ENCODE measurements at places on chromosomes 1 and 21.

DNA sequence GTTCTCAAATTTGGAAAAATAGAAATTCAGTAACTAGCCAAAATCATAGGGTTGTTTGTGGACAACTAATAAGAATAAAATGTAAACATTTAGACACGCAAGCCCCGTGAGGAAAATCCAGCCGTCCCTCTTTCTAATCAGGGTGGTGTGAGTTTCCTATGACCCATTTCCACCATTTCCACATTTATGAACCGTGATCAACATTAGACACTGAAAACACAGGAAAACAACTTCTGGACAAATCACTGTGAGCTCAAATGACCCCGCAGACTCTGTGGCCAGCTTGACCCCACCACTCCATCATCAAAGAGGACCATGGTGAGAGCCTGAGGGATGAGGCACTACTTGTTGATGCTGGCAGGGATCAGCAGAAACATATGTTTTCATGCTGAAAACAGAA, 101.0 kb downstream of the SIM2 start:
- DNase-seq, result peak; percentile 79

- no peak for DNase-seq
Measured at GRCh38 chr1:11169202-11169601, 20.0 kb upstream of the ANGPTL7 start.

- peak; percentile 60 for DNase-seq
Measured at GRCh38 chr1:59705466-59706302, 109.1 kb upstream of the HOOK1 start.

GRCh38 chr1:60878323-60878722, 204.0 kb upstream of the NFIA start:
- no peak for DNase-seq

GRCh38 chr21:21063828-21064227, 65.6 kb downstream of the NCAM2 start:
- no peak for DNase-seq

- peak; percentile 17 for DNase-seq
Measured at GRCh38 chr1:59237900-59238299, 59.0 kb upstream of the FGGY start.

- peak; percentile 20 for DNase-seq
Measured at GRCh38 chr1:183461350-183461749, 10.9 kb upstream of the SMG7 start.

DNA sequence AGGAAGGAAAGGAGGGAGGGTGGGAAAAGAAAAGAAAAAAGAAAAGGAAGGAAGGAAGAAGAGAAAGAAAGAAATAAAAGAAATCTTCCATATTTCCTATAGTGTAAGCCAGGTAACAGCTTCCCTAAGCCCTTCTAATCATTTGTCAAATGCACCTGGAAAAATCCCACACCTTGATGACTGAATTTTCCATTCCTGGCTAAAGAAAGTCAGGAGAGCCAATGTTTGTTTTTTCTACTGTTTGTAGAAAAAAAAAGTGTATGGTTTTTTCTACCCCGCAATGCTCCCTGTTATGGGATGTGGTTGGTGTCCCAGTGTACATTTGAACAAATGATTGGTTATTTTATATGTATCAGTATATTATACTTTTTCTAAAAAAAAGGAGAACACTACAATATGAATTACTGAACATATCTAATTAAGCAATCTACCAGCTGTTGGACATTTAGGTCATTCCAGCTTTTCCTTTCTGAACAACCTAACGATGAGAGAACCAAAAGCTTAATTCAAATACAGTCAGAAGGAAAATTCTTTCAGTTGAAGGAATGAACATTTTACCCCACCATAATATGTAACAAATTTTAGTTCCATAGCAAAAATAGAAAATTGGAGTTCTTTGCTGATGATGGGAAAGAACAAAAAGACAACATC, 355.0 kb downstream of the SETD4 start:
- DNase-seq, result no peak

- DNase-seq, result no peak
Measured at GRCh38 chr1:17594026-17594425, 54.5 kb downstream of the ARHGEF10L start.

DNA sequence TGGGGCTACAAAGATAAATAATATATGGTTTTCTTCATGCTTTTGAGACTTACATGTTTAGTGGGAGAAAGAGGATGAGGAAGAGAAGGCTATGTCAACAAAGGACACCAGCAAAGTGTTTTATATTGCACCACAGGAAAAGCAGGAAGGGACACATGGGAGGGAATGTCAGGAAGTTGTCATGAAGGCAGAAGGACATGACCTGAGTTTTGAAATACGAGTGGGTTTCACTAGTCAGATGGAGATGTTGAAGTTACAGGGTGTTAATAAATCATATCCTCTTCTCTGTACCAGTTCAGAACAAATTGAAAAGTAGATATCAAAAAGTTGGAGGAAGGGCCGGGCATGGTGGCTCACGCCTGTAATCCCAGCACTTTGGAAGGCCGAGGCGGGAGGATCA, 18.2 kb upstream of the AGO1 start:
- no peak for DNase-seq

- DNase-seq, result peak; percentile 82
Measured at GRCh38 chr1:156025876-156026275, 5.1 kb upstream of the SSR2 start.

- DNase-seq, result no peak
Measured at GRCh38 chr1:88698764-88699163, 14.7 kb downstream of the PKN2 start.

DNA sequence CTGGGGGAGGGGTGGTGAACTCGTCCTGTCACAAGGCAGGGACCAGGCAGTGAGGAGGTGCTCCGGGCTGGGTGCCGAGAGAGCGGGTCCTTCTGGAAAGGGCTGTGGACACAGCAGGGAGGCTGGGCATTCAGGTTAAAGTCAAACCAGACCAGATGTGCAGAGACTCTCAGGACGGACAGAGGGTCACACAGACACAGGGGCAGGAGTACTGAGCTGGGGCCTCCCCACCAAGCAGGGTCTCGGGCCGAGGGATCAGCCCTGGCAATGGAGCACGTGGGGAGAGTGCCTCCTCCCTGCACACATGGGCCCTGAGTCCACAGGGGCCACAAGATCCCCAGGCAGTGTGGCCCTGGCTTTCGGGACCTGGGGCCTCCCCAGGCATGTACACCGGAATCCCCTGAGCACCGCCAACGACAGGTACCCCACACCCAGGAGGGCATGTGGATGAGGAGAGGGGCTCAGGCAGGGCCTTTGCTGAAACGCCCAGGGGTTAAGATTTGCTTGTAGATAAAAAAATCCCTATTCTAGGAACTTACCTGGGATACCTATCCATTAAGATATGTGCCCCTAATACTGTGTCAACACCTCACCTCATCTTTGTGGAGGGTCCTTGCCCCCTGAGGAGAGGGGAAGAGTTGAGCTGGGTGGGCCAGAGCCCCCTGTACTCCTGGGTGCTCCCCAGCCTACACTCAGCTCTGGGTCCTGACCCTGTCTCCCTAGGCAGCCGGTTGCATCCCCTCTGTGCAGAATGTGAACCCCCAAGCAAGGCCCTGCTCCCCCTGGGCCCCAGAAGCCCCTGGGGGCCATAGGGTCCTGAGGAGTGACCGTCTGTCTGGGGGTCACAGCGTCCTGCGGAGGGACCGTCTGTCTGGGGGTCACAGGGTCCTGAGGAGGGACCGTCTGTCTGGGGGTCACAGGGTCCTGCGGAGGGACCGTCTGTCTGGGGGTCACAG, 46.9 kb upstream of the ADARB1 start:
- no peak for DNase-seq

- DNase-seq, result no peak
Measured at GRCh38 chr1:169478094-169478672, 7.6 kb downstream of the SLC19A2 start.

DNA sequence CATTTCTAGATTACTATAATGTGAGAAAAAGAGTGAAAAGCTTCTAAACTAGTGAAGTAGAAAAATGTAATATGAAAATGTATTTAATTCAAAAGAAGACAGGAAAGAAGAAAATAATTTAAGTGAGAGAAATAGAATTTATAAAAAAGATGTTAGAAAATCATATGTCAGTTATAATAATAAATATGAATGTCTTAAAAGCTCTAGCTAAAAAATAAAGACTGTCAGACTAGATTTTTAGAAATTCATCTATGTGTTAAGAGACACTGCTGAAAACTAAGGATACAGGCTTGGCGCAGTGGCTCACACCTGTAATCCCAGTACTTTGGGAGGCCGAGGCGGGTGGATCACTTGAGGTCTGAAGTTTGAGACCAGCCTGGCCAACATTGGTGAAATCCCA, 37.3 kb upstream of the VANGL1 start:
- DNase-seq, result no peak

- no peak for DNase-seq
Measured at GRCh38 chr1:201219481-201220387, 29.1 kb downstream of the IGFN1 start.

GRCh38 chr1:173573596-173573995, 29.3 kb downstream of the SLC9C2 start:
- no peak for DNase-seq

DNA sequence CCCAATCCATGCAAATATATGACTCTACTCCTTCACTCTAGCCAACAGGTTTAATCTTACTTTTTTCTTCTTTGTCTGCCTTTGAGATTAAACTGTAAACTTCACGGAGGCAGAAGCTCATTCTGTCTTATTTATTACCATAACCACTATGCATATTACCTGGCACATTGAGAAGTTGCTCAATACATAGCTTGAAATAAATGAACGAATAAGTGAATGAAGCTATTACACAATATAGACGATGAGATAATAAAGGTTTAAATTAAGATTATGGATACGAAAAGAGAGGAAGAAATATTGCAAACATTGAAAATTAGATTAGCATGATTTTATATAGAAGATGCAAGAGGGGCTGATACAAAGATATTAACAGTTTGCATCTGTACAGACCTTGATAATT, 385.1 kb downstream of the LTN1 start:
- DNase-seq, result no peak

Measured in dermis blood vessel endothelial cell (primary cell).